Neural crest cell (in vitro differentiated cells): ENCODE measurements at places on chromosomes 3 and 15.

DNA sequence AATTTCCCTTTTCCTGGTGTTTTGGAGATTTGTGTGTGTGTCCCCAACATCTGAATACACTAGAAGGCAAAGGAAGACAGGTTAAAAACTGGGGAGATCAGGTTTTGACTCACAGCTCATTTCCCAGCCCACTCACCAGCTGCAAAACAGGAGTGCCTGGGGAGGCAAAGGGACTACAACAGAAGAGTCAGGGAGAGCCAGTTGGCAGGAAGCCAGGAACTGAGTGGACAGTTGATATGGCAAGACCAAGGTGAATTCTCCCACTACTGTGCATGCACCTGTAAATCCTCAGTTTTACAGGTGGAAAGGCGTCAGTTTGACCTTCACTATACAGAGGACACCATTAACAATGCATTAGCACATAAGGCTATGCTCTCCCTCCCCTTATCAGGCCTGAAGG lies 901.5 kb upstream of the SEMA6D start:
- no peak for DNase-seq

GRCh38 chr3:158094235-158095110 lies 11.7 kb downstream of the SHOX2 start:
- DNase-seq, result peak; percentile 22

DNA sequence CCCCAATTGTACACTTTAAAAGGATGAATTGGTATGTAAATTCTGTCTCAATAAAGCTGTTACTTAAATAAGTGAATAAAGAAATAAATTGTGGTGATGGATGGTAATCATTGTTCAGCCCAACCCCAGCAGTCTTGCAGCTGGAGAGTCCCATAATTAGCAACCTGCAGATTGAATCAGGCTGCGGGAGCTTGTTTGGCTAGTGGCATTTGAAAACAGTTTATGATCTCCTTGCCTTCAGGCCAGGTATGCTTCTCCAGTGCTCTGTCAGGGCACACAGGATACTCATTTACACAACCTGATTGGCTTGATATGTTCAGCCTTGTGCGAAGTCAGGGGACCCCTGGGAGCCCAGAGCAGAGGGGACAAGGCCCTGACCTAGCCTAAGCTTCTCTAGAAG lies 16.5 kb upstream of the TSEN2 start:
- no peak for DNase-seq

GRCh38 chr3:150114873-150115540 lies 144.3 kb upstream of the PFN2 start:
- DNase-seq, result no peak

GRCh38 chr3:7421065-7421464 lies 560.1 kb downstream of the GRM7 start:
- no peak for DNase-seq

DNA sequence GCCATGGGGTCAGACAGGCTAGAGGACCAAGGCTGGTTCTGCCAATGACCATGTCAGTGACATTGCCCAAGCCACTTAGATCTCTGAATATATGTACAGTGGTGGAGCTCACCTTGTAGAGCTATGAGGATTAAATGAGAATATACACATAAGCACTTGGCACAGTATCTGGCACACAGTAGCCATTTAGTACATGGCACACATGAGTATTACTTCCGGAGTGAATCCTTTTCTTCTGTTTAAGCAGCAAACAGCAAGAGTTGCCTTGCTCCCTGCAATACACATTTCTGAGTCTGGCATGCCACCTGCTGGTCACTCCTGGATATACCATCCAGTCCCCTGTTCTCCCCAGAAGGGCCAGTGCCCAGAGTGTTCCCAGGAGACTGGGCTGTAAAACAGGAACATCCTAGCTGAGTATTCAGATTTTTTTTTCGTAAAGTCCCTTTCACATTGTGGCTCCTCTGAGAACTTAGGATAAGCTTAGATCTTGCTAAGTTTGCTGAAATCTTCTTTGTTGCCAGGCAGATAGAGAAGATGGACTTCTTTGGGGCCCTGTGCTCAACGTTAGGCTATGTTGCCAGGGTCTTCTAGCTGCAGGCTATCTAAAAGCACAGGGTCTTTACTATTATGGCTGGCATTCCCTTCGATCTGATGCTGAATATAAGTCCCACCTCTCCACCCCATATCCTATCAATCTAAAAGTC lies 203.4 kb downstream of the ADAMTS9 start:
- DNase-seq, result peak; percentile 94

DNA sequence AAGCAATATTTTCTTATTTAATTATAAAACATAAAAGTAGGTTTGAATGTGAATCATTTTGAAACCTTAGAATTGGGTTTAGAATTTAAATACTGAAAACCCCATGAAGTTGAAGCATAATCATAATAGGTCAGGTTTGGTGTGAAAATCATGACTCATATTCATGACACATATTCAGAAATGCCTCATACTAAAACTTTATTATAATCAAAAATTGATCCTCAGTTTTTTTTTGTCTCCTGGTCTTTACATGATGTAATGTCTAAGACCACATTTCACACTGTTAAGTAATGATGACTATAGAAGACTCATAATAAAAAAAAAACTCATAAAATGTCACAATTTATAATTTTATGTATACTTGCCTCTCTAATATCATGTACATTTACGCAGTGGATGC lies 190.4 kb downstream of the FOXP1 start:
- DNase-seq, result no peak

DNA sequence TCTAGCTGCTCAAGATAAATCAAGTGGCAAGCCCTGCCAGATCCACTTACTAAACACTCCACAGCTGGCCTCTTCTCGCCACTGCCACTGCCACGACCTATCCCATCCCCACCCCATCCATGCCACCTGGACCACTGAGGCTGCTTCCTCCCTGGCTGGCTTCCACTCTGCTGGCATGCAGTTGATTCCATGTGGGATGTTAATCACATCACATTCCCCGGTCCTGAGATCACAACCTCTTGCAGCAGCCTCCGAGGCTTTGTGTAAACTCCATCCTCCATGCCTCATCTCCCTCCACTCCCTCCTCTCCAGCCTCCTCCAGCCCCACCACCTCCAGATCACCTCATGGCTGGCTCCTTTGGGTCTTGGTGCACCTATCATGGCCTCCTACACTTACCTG lies 7.7 kb downstream of the NCKIPSD start:
- DNase-seq, result no peak

DNA sequence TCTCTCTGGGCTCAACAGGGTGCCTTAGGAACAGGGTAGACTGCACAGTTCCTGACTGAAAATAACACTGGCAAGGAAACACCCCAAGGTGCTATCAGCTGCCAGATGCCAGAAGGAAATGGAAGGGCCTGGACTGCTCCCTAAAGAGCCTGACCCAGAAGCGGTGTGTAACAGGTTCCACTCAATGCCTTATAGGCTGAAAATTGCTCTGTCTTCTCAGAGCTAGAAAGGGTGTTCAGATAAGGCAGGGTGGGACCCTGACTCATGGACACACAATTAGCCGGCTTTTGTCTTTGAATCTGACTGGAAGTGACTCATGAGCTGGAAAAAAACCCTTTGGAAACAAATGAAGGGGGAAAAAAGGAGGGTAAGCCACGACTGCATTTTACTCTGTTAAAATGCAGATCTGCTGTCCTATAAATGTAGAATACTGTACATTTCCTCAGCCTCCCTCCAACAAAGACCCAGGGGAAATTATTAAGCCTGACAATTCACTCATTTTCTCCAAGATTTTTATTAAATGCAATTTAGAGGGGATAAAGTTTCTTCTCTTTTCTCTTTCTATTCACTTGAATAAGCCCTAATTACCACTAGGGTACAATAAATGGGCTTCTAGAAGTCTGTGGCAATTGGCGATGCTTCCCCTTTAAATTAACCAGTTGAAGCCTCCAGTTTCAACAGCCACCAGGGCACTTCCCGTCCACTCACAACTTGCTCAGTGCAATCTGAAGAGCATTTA lies 160.2 kb upstream of the TBL1XR1 start:
- no peak for DNase-seq

DNA sequence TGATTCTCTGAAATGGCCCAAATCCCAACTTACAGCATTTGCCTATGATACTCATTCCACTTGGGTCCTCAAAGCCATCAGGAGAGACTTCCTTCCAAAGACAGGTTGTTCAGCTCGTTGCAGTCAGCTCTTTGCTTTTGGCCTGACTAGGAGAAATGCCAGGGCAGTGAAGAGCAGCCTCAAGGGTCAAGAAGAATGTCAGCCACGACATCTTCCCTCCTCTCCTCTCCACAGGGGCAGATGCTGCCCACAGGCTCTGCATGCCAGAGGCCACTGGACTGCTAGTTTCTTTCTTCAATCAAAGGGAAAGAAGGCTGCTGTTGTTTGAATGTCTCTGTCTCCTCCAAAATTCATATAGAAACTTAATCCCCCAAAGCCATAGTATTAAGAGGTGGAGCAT lies 201.7 kb upstream of the PFN2 start:
- no peak for DNase-seq

GRCh38 chr3:118781839-118782238 lies 252.8 kb downstream of the IGSF11 start:
- DNase-seq, result no peak

DNA sequence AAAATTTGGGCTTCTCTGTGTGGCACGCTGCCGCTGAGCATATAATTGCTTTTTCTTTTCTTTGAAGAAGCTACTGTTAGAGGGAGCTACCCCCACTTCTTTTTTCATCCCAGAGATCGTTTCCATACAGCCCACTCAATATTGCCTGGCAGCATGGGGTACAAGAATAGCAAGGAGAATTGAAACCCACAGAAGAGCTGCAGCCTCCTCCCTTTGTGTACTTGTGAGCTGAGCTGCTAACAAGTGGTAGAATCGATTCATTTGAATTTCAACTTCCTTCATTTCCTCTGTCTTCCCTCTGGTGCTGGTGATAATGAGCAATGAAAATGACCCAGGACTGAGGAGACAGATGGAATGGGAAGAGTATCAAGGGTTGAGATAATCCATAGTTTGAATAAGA lies 64.9 kb downstream of the LRRC3B start:
- DNase-seq, result no peak

- DNase-seq, result no peak
These were observed 110.0 kb upstream of the MEF2A start for GRCh38 chr15:99455789-99456160.

- DNase-seq, result no peak
These were observed 89.3 kb downstream of the CHD2 start for GRCh38 chr15:92989470-92989869.
